A549 (cell line): ENCODE measurements at places on chromosomes 4 and X.
A peak's percentile ranks its signal among the peaks of the same experiment; 100 is the strongest.

DNA sequence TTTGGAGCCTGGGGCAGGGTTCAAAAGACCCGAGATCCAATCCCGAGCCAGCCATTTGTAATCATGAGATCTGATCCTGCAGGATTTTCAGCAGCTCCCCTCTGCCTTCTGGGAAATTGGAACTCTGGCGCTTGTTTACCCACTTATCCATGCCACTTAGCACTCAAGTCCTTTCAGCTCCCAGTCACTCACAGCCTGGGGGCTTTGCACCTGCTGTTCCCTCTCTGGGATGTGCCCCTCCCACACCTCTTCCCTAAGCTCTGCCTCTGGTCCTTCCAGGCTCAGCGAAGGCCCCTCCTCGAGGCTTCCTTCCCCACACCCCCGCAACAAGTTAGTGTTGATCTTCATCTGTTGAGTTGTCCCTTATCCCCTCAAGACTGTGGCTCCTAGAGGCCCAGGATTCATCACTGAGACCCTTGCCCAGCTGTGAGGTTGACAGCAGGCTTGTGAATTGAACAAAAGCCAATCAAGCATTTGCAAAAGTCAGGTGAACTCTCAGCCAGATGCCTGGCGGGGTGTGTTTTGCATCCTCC is 99.1 kb upstream of the AFAP1 start:
- DNase-seq, result no peak

DNA sequence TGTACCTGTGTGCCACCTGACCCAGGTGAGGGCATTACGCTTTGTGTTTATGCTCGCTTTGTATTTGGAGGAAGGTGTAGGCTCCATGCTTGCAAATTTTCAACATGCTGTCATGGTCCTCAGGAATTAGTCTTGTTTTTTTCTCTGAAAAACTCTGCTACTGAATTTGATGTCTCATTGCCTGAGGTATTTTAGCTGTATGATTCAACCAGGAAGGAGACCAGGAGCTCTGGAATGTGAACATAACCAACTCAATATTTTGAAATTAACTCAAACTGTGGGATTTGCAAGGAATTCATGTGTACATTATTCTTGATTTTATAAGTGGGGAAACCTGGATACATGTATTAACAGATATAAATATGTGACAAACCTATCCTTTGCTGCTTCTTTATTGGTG is 134.1 kb downstream of the SLC4A4 start:
- DNase-seq, result peak; percentile 1

- DNase-seq, result no peak
These were observed 7.6 kb downstream of the TIGD4 start for GRCh38 chr4:152771741-152772533.

DNA sequence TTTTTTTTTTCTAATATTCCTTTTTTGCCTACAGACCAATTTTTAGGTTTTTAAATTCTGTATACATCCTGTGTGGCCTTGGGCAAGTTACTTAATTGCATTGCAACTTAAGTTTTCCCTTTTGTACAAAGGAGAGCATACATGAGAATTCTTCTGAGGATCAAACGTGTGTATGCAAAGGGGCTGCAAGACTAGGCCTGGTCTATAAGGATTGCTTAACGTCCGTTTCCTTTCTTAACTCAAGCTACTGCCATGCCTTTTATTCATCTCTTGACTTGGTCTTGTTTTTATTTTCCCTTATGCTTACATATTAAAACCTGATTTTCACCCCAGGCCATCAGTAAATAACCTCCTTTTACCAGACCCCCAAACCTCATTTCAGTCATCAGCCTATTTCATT is 13.6 kb downstream of the RBPJ start:
- DNase-seq, result no peak

- no peak for DNase-seq
These were observed 32.1 kb downstream of the TMEM131L start for GRCh38 chr4:153497988-153498967.

DNA sequence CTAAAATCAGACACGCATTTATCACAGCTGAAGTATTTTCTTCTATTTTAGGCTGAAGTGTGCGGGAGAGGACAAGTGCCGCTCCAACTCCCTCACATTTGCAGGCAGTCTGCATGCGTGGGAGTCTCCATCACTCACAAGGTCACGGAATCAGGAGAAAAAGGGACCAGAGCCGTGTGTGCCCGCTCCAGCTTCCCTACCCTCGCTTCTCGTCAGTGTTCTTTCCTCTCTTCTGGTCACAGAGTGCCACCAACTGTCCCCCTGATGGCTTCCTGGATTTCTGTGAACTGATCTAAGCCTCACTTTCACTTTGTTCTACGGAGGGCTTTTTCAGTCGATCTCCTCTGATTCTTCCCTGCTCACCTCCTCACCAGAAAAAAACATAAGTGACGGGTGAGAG is 407.4 kb upstream of the AADAT start:
- DNase-seq, result peak; percentile 1

DNA sequence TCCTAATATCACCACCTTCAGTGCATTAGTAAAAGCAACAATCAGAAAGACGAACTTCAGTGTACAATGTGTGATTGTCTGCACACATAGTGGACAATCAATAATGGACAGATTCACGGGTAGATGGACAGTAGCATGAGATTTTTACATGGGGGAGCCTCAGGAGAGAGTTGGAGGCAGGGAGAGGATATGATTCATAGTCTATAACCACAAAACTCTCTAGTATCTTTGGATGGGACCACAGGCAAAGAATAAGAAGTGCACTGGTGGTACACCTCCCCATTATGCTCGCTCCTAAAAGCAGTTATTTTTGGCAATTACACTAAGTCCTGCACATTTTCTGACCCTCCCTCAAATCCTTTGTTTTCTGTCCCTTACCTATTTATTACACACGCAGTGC is 624.4 kb upstream of the ACTRT1 start:
- no peak for DNase-seq

DNA sequence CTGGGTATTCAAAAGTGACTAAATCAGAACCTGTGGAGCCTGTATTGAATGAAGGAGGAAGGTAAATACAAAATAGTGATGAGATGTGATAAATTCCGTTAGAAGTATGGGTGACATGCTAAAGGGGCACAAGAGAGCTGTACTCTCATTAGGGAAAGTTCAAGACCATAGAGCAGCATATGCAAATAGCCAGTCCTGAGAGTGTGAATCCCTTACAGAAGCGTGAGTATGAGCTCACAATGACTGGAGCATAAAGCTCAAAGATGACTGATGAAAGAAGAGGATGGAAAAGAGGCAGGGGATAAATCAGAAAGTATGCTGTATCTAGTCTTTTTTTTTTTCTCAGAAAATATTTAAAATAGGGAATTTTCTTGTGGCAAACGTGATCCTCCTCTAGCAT is 12.1 kb upstream of the NPFFR2 start:
- no peak for DNase-seq
